ENCODE measurements at places on chromosomes 4 and X.
A peak's percentile ranks its signal among the peaks of the same experiment; 100 is the strongest.

- DNase-seq = peak; percentile 23
Observed at GRCh38 chr4:165326831-165327210, 648 bp upstream of the MSMO1 start.

DNA sequence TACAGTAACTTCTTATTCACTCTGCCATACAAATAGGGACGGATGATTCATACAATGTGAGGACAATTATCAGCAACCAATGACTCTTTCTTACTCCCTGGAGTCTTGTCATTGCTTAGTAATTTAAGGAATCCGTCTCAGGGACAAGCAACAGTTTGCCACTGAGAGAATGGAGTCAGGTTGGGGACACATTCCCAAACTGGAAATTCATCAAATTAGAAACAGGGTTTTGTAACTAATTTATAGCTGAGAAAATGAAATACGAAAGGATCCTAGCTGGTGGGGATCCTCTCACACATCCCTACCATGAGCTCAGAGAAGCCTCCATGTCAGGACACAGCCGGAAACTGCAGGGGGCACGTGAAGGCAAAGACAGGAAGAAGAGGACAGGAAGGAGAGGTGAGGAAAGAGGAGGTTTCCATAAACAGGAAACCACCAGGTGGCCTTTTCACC is 50.4 kb upstream of the KDR start:
- no peak for DNase-seq

DNA sequence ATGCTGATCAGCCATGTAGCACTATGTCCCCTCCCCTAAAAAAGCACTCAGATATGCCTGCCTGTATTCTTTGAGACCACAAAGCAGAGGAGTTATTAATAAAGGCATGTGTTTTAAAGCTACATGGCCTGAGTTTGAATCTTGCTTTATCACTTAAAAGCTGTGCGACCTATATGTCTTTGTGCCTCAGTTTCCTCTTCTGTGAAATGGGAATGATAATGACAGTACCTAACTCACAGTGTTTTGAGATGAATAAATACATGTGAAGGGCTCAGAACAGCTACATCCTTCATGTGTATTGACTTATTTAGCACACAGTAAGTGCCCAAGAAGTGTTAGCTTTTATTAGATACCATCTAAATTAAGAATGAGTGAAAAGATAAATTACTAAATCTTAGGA is 180.0 kb downstream of the WDFY3 start:
- no peak for DNase-seq

DNA sequence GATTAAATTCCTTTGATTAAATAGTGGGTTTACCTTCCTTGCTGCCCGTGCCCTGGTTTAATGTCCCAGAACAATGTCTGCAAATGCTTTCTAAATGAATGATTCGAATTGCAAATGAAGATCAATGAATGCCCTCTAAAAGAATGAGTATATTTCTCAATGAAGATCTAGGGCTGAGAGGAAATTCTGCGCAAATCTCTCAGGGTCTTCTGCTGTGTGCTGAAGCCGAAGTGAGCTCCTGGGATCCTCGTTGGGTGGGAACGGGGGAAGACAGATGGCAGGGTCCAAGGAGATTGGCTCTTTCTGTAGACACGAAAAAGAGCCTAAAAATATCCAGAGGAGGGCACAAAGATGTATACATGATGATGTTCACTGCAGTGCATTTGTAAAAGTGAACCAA is 224.8 kb downstream of the STIM2 start:
- no peak for DNase-seq

DNA sequence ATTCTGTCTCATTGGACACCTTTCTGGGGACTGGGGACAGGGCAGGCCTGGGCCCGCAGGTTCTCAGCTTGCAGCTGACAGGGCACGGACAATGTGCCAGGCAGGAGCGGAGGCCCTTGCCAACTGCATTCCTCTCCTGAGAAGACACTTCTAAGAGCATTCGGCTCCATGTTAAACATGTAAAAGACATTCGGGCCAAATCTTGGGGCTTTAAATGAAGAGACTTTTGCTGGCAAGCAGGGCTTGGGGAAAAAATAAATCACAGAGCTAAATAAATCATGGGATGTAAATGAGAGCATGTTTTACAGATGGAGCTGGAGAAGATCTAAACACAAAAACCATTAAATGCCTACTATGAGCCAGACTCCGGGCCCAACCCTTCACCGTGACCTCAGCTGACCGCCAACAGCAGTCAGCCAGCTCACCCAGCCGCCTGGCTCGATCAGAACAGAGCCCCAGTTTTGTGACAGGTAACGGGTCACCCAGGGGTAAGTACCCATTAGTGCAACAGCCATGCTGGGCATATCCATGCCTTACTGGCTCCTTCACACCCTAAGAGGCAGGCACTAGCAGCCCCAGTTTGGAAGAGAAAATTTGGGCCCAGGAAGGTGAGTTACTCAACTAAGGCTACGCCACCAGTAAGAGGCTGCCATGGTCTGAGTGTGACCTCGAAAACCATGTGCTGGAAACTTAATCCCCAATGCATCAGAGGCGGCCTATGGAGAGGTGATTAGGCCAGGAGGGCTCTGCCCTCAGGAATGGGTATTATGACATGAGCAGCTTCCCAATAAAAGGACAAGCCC is 14.7 kb downstream of the WDR1 start:
- no peak for DNase-seq

GRCh38 chr4:52861879-52862616 is at the start of gene RASL11B:
RASL11B (plus strand) TSS chr4:52862317; CDS start chr4:52862508, 191 bp downstream.
- DNase-seq = peak; percentile 94

GRCh38 chrX:68175562-68175961 is 257.7 kb downstream of the OPHN1 start:
- DNase-seq = no peak

GRCh38 chrX:10856797-10857196 is 236.4 kb upstream of the MID1 start:
- no peak for DNase-seq

DNA sequence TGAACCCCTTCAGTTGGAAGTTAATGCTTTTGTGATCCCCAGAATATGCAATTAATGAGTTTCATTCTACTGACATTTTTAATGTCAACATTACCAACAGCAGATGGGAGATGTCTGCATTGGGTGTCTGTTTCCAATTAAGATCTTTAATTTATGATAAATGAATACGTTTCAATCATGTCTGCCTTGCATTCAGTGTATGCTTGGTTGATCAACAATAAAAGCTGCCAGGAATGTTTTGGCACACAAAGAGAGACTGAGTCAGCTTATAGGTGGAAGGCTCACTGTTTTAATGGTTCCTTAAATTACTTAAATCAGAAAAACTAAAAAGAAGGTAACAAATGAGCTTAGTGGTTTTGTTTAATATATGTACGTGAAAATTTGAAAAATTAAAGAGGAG is 359.9 kb upstream of the CNKSR2 start:
- no peak for DNase-seq

DNA sequence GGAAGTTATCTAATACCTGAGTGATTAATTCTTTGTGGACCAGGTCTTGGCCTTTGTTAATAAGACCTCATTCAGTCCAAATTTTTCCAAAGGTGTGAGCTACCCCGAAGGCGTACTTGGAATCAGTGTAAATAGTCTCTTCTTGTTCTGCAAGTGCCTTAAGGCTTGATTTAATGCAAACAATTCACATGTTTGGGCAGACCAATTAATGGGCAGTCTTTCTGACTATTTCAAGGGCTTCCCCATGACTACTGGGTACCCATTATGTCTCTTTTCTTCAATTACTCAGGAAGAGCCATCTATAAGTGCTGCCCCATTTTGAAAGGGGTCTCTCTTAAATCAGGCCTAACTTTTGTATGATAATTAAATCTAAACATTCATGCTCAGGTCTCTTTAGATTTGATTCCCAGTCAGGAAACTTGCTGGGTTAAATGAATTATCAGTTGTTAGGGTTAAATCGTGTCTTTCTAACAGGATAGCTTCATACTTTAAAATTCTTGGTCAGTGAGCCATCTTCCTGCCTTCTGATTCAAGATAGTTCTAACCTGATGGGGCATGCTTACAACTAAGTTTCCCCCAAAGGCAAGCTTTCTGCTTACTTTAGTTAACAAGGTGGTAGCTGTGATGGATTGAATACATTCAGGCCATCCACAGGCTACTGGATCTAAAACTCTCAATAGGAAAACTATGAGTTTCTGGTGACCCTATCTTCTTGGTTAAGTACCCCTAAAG is 179.6 kb downstream of the CCNG2 start:
- no peak for DNase-seq

- peak; percentile 85 for DNase-seq
Observed at GRCh38 chrX:11427453-11428071, 134.3 kb downstream of the AMELX start.

GRCh38 chr4:25123236-25123635 is 37.0 kb downstream of the SEPSECS start:
- DNase-seq = no peak

DNA sequence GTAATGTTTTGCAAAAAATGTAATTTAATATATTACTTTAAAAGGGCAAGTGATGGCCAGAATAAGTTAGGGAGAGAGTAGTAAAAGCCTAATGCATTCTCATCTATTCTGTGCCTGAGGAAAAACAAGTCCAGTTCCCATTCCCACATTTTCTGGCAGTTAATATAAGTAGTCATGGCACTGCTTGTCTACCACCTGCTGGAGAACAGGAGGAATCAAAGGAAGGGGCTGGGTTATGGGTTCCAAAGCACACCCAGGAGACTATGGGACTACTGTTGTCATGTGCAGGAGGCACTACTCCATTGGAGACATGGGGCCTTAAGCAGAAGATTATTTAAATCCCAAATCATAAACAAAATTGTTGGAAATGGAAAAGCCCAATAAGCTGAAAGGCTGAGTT is 2618.6 kb downstream of the ARAP2 start:
- DNase-seq = peak; percentile 76

GRCh38 chr4:80462621-80463091 is 127.1 kb downstream of the CFAP299 start:
- DNase-seq = no peak

DNA sequence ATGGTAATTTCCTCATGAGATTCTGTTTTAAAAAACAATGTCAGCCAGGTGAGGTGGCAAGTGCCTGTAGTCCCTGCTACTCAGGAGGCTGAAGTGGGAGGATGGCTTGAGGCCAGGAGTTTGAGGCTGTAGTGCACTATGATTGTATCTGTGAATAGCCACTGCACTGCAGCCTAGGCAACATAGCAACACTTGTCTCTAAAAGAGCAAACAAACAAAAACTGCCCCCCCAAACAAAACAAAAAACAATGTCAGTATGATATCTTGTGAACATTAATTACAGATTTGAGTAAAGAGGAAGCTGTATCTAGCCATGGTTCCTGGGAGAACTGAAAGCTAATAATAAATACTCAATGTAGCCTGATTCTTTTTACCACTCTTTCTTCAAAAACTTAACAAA is 6.8 kb upstream of the MSL3 start:
- no peak for DNase-seq

DNA sequence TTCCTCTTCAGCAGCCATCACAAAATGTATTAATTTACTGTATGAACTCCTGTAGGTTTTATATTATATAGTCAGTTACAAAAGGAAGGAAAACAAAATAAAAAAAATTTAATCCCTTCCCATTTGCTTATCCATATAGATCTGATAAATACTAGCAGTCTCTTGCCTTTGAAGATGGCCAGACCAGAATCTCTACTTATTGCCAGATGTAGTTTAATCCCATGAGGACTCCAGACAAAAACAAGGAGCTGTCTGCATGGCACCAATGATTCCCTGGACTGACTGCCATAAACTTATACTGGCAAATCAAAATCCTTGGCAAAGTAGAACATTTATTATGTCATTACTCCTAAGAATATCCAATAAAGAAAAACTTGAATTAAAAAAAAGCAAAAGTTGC is 223.3 kb upstream of the MAB21L2 start:
- no peak for DNase-seq

GRCh38 chr4:122279670-122280069 is 99.1 kb upstream of the ADAD1 start:
- no peak for DNase-seq

DNA sequence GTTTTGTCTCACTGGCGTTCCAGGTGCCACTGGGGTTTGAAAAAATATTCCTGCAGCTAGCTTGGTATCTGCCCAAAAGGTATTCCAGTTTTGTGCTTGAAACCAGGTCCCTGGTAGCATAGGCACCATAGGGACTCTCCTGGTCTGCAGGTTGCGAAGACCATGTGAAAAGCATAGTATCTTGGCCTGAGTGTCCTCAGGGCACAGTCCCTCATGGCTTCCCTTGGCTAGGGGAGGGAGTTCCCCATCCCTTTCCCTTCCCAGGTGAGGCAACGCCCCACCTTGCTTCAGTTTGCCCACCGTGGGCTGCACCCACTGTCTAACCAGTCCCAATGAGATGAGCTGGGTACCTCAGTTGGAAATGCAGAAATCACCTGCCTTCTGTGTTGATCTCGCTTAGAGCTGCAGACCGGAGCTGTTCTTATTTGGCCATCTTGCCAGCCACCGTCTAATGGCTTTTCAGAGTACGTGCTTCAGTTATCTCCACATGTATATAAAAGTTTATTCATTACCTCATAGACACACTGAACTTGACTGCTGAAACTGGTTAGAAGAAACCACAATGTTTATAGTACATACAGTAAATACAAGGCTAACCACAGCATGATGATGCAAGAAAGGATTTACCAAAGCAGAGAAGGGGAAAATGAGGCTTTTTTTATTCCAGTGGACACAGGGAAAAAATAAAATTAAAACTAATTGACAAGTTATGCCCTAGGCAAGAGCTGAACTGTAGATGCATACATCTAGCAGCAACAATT is 10.6 kb downstream of the PBDC1 start:
- DNase-seq = no peak

GRCh38 chrX:13377550-13377934 is 57.7 kb upstream of the ATXN3L start:
- DNase-seq = peak; percentile 99

GRCh38 chr4:172270397-172270796 is 457.2 kb downstream of the GALNTL6 start:
- DNase-seq = peak; percentile 28

DNA sequence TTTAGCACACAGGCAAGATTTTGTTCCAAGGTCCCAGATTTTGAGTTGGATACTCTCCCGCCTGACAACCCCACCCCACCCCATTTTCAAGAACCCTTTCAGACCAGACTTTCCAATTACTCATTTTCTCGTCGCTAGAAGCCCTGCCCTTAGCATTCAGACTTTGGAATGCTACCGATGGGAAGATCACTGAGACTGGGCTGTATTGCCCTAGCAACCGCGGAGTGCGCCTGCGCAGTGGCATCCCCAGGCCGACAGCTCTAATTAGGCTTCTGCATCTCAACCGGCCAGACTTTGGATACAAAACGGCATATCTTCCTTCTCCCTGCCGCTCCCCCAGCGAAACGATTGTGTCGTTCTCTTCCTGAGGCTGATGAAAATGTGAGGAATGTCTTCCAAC is 3.4 kb downstream of the MAGEE2 start:
- DNase-seq = no peak

DNA sequence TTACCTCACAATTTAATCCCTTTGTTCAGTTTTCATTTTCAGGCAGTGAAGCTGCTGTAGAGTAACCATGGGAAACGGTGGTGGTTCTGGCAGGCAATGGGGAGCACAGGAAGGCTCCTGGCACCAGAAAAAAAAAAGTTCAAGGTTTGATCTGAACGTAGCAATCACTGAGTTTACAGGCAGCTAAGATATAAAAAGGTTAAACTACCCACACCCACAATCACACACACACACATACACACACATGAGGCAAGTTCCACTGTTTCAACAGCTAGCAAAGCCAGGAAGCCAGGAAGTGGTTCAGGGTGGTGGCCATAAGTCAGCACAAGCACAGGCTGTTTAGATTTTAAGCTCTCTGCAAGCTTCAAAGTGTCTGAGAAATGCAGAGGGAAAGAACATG is at the start of gene SULT1B1:
Gene SULT1B1, minus strand, starts transcription at position 166 of the 400 bp plus-strand sequence. CDS start 5,403 bp downstream, outside the sequence.
- no peak for DNase-seq

GRCh38 chrX:45070116-45071007 is 130.3 kb downstream of the DIPK2B start:
- no peak for DNase-seq
